ENCODE measurements at places on chromosomes 7 and 10. TPM values are rescaled to one million over a fixed set of nuclear protein-coding genes. Genes with fewer than 3 reads are reported as not detected.

The SPDYE2B gene
- total RNA-seq = not detected

The DGKB gene
- not detected for total RNA-seq

The PVRIG gene
- 21.0 TPM for total RNA-seq

The KCP gene
- 0.12 TPM for total RNA-seq

GRCh38 chr10:2851566-2851965 is 215.8 kb upstream of the PFKP start:
- no peak overlapping the region for H3K27ac ChIP-seq
- H3K27me3 ChIP-seq = peaks cover 17% of the 10 kb centered on the region
- no peak overlapping the region for H3K4me3 ChIP-seq
- no peaks in the 10 kb centered on the region for H3K4me1 ChIP-seq
- no peaks in the 10 kb centered on the region for H3K36me3 ChIP-seq

GRCh38 chr10:89078724-89079672 is 88.4 kb downstream of the FAS start:
- no peaks in the 10 kb centered on the region for H3K36me3 ChIP-seq
- H3K4me1 ChIP-seq = peaks cover 22% of the 10 kb centered on the region
- no peak for DNase-seq
- H3K27ac ChIP-seq = no peak overlapping the region
- H3K27me3 ChIP-seq = no peaks in the 10 kb centered on the region

DNA sequence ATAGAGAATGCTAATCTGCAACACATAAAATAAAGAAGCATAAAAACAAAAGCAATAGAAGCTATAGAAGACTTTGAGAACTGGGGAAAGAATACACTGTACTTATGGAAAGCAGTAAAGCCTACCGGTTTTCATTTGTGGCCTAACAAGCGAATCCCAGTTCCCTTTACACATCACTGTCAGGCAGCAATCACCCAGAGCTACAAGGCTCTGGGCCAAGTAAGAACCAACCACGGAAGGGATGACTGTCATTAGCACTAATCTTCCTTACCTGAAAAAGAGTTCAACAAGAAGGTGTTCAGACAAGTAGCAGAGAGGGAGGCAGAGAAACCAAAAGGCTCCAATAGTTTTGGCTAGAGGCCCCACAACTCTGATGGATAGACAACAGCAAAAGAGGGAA is 15.0 kb downstream of the CCDC6 start:
- no peak overlapping the region for H3K4me3 ChIP-seq
- DNase-seq = no peak
- H3K27me3 ChIP-seq = no peaks in the 10 kb centered on the region
- H3K27ac ChIP-seq = no peak overlapping the region
- peaks cover 79% of the 10 kb centered on the region for H3K4me1 ChIP-seq

DNA sequence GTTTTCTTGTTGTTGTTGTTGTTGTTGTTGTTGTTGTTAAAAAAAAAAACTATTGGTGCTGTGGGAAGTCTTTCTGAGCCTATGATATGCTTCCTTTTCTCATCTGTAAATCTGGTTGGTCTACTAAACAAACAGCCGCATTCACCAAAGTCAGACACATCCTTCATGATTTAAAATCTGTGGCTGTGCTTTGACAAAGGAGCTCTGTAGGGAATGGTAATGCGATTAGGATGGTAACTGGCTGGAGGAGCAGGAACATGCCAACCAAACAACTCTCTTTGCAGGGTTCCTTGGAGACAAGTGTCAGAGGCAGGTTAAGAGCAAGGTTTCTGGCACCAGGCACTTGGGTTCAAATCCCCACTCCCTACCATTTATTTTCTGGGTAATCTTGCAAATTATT is 14.9 kb upstream of the SP4 start:
- peaks cover 21% of the 10 kb centered on the region for H3K4me1 ChIP-seq
- H3K36me3 ChIP-seq = no peaks in the 10 kb centered on the region
- no peaks in the 10 kb centered on the region for H3K27me3 ChIP-seq
- no peak for DNase-seq
- no peak overlapping the region for H3K4me3 ChIP-seq

DNA sequence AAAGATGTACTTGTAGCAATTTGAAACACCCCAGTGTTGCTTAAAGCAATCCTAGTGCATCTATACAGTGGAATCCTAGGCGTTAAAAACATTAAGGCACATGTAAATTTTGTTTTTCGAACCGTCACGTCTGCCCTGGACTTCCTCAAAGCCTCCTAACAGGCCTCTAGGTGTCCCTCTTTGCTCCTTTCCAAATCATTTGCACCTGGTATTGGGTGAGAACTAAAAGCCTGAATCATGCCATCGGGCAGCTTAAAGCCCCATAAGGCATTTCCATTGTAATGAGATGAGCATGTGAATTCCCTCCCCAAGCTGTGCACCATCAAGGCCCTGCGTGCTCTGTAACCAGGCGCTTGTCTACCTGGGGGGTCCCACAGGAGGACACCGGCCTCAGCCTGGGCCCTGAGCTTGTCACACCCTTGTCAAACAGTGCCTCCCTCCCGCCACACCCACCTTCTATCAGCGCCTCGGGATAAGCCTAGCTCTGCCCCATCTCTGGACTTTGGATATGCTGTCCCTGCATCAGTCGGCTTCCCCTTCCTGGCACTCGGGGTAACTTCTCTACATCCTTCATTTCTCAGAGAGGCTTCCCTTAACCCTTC is 89.2 kb downstream of the WDR11 start:
- peaks cover 5% of the 10 kb centered on the region for H3K4me1 ChIP-seq
- no peak overlapping the region for H3K27ac ChIP-seq
- no peaks in the 10 kb centered on the region for H3K36me3 ChIP-seq
- no peak for DNase-seq

- H3K36me3 ChIP-seq = peaks cover 8% of the 10 kb centered on the region
- no peaks in the 10 kb centered on the region for H3K27me3 ChIP-seq
- DNase-seq = no peak
- H3K4me3 ChIP-seq = no peak overlapping the region
Measured at GRCh38 chr10:22700489-22700888, 13.9 kb downstream of the PIP4K2A start.

Data from activated CD4-positive, alpha-beta memory T cell treated with anti-CD3 and anti-CD28 coated beads for 36 hours (primary cell).